ENCODE measurements at places on chromosomes 2 and 18. TPM values are rescaled to one million over a fixed set of nuclear protein-coding genes. Genes with fewer than 3 reads are reported as not detected.

GRCh38 chr2:58906081-58906645 is 665.0 kb upstream of the FANCL start:
- no peak for DNase-seq

DNA sequence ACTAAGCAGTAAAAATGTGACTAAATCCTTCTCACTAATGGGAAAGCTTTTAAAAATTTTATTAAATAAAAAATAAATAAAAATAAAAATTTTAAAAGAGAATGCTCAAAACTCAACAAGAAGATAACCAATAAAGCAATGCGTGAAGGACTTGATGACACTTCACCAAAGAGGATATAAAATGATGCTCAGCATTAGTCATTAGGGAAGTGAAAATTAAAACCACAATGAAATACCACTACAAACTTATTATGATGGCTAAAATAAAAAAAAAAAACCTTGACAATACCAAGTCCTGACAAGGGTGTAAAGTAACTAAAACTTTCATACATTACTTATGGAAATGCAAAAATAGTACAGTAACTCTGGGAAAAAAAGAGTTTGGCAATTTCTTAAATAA is 3.3 kb upstream of the WDR75 start:
- DNase-seq = no peak

- DNase-seq = no peak
Measured at GRCh38 chr2:24010477-24011249, 778 bp downstream of the MFSD2B start.

DNA sequence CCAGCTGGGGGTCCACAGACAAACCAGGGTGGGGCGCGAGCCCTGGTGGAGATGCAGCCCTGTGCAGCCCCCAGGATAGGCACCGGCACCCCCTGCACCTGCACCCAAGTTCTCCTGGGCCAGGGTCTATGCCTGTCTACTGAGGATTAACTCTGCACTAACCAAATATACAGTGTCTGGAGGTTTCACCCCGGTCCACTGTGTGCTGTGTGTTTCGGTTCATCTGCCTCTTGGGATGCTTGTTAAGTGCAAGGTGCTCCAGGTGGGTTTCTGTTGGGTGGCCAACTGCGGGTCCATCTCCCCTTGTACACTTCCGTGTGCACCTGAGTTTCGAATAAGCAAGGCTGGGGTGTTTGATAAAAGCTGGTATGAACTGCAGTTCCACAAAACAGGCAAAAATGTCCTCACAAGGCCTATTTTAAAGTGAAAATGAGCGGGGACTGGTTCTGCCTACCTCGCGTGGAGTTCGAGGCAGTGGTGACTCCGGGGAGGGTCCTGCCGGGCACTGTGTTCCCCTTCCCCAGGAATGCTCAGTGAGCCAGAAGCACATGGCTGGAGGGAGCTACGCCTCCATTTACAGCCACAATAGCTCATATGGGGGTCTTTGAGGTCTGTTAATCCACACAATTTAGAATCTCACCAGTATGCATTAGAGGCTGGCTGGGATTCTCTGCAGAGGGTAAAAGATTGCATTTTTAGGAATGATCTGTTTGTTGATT is 70.7 kb downstream of the EDAR start:
- no peak for DNase-seq

- no peak for DNase-seq
Measured at GRCh38 chr2:224025874-224026273, 13.2 kb downstream of the SERPINE2 start.

- DNase-seq = no peak
Measured at GRCh38 chr2:236180076-236180816, 12.1 kb upstream of the GBX2 start.

DNA sequence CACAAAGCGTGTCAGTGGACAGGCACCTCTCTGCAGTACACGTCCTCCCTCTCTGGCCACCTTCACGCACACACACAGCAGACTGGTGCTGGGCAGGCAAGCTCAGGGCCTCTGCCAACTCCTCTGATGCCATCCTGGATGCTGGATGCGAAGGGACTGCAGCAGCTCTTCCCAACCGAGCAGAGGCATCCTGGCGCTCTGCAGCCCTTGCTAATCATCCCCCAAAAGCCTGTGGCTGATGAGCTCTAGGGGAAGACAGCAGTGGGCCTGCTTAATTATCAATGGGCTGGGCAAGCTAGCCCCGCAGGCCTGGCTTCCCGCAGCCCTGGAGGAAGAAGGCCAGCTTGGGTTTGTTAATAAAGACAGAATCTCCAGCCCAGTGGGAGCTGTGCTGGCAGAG is 71.3 kb upstream of the TEX51 start:
- DNase-seq = peak; percentile 59

DNA sequence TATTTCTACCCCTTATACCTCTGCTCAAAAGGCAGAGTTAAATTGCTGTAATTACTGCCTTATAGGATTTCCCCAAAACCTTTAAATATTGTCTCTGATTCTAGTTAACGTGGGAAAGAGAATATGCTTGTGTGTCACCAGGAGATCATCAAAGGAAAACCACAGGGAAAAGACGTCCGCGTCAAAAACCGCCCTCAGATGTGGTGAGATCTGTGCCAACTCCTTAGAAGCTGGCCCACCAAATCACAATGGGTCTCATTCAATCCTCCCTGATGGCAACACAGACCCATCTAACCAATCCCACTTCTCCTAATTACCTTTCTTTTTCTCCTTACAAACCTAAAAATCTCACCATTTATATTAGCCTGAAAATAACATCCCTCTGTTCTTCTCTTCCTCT is 25.4 kb downstream of the VPS54 start:
- DNase-seq = no peak

DNA sequence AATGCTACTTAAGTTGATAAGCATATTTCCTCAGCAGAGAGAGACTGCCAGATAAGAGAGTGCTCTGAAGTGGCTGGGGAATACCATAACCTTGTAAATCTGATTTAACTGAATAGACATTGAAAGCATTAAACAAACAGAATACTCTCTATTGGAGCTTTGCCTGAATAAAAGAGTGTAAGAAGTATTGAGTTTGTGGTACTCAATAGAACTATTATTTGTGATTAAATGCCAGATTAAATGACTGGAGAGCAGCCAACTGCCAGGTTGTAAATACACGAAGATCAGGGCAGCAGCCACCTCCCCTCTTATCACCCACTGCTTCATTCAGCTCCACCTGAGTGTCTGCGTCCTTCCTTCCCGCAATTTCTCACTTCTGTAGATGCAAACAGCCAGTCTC is 373.6 kb downstream of the DCDC2C start:
- no peak for DNase-seq

DNAJB2 gene
- total RNA-seq = 51.0 TPM

ABHD3 gene
- total RNA-seq = 11.7 TPM

IL36B gene
- not detected for total RNA-seq

HSPE1 gene
- total RNA-seq = 54.3 TPM

Measured in cerebellum (tissue), 4 donors.